ENCODE measurements at places on chromosomes 6 and 20.

GRCh38 chr6:122214605-122215318, 184.7 kb upstream of the HSF2 start:
- no peak for DNase-seq

DNA sequence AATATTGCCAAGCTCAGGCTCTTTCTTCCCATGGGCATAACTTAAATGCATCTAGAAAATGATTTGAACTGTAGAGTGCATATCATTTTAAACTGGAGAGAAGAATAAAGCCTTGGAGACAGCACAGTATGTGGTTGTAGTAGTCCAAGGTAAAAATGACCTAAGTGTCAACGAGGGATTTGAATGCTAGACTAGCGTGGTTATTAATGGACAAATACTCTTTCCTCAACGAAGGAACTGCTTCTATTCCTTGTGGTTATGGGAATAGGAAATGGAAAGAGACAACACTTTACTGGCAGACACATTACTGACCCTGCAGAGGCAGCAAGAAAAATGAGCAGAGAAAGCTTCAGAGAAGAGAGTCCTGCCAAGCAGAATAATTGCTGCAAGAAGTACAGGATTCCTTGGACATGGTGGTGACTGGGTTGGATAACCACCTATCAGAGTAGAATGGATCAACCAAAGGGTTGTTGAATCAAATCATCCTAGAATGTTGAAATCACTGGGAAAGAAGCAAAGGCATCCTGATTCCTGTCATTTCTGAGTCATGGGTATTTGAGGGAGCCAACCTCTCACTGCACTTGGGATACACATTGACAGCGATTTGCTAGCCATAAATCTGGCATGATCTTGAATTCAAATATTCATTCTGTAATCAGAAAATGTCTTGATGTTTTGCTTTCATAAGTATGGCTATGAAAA, 258.1 kb upstream of the EPHA7 start:
- DNase-seq = no peak

- no peak for DNase-seq
Observed at GRCh38 chr20:50477239-50477872, 32.8 kb upstream of the PTPN1 start.

DNA sequence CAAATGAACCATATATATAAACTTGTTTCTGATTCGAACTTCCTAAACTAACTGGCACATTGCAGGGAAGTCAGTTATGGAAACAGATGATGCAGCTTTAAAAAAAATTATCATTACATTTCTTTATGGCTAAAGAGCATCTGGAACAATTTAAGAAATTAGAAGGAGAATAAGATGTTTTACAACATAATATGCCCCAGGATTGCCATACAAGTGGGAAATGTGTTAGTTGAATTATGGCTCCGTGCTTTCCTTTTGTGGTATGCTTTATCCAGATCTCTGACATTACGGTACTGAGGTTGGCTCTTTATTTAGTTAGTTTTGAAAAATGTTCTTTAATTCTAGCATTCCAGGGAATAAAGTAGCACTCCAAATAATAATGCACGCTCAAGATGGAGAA, 343.0 kb upstream of the ZFP64 start:
- DNase-seq = no peak

GRCh38 chr20:2521369-2522305, 12.9 kb upstream of the ZNF343 start:
- peak; percentile 45 for DNase-seq

- DNase-seq = no peak
Observed at GRCh38 chr6:15977050-15977449, 151.8 kb upstream of the MYLIP start.

DNA sequence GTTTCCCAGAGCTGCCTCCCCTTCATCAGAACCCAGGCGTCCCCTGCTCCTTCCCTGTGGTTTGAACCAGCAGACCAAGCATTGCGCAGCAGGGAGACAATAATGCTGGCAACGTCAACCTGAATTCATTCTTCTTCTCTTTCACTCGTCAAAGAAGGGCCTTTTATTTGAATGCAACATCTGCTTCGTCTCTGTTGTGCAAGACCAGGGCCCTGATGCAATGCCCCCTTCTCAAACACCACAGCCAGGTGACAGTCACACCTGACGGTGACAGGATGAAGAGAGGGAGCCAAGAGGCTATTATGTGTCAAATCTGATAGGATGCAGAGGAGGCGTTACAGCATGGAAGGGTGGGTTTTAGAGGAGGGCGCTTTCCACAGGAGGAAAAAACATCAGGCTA, 8.0 kb downstream of the INSM1 start:
- no peak for DNase-seq

DNA sequence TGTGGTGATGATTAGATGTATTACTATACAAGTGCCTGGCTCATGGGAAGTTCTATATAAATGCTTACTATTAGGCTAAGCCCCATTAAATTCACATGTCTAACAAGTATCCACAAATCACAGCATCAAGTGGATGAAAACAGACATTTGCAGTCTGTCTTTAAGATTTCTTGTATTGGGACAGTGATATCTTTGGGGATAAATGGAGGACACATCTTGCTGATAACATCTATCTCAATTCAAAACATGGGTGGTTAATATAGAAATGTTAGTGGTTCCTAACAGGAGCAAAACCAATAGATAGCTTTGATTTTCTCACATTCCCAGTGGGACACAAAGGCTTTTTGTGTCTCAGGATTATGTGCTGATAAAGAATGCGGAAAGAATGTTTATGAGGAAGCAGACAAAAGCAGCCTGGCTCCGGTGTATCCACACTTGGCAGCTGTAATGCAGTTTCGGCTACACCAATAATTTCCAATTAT, 29.3 kb downstream of the PTPRK start:
- DNase-seq = no peak

- DNase-seq = no peak
Observed at GRCh38 chr6:10000551-10000950, 414.3 kb downstream of the TFAP2A start.

DNA sequence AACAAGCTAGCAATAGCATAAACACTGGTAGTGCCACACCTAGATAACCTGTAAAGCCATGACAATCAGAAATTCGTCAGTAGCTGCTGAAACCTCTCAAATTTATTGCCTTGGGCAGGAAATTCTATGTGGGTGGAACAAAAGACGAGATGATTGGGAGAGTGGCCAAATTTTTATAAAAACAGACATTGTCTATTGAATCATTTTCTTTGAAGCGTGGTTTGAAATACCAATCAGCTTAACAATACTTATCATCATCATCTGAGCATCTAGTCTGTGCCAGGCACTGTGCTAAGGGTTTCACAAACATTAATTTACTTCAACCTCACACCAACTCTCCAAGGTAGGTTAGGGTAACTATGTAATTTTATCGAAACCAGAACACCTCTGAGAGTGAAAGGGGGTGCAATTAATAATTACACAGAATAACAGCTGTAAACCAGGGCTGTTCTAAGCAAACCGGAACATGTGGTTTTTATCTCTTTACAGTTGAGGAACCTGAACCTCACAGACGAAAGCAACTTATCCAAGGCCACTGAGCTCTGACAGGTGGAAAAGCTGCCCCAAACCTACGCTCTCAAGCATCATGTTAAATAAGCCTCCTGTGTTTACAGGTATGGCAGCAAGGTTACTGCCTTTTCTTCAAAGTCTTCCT, 43.4 kb downstream of the NHSL1 start:
- no peak for DNase-seq

DNA sequence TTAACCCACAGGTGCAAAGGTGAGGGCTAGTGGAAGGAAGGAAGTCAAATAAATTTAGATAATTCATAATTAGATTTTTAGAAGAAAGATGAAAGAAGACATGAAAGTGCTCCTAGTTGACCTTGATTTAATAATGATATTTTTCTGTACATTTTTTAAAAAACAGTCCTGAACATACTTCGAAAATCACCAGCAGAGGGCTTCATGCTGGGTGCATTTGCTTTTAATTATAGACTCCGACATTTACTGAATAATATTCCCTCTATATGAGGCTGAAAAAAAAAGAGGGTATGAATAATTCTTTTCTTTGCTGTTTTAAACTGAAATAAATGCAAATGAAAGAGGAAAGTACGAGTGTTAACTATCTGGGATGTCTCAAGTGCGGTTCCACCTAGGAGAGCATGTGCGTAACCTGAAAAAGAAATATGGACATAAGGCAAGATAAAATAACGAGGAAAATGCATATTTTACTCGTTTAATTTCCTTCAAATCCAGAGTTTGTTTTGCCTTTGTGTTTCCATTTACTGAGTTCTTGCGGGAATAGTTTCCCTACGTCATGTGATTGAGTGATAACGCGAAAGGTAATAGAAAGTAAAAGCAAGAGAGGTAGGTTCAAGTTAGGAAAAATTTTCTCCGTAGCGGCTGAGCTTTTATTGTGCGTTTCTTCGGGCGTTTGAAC, 3.1 kb upstream of the TFAP2B start:
- DNase-seq = no peak

DNA sequence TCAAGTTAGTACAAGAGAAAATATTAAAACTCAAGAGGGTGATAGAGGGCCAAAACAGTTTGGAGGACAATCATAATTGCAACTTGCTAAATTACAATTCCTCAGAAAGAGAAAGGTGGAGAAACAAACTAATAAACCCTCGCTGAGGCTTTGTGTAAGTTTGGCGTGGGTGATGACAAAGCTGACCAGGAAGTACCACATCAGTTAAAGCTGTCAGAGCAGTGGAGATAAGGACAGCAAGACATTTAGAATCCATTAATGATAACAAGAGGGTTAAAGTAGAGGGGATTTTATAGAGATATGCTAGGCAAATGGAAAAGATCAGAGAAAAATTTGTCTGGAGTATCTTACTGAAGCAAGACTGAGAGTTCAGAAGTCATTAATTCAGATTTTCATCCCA, 334.4 kb downstream of the TFAP2B start:
- no peak for DNase-seq

DNA sequence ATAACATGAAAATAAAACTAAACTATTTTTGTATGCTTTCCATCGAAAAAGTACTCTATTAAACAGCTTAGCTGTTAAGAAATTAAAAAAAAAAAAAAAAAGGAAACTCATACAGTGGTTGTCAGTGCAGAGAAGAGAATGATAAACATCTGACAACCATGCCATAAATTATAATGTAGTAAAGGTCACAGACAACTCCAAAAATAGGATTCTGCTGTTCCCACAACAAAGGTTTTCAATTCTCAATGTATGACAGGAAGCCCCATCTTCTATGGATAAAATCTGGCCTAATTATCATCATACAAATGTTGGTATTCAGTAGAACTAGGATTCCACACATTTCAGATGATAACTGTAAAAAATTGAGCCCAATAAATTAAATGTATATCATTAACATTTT, 5.0 kb downstream of the PLN start:
- DNase-seq = no peak

- no peak for DNase-seq
Observed at GRCh38 chr6:158049055-158050028, 67.7 kb downstream of the SYNJ2 start.

DNA sequence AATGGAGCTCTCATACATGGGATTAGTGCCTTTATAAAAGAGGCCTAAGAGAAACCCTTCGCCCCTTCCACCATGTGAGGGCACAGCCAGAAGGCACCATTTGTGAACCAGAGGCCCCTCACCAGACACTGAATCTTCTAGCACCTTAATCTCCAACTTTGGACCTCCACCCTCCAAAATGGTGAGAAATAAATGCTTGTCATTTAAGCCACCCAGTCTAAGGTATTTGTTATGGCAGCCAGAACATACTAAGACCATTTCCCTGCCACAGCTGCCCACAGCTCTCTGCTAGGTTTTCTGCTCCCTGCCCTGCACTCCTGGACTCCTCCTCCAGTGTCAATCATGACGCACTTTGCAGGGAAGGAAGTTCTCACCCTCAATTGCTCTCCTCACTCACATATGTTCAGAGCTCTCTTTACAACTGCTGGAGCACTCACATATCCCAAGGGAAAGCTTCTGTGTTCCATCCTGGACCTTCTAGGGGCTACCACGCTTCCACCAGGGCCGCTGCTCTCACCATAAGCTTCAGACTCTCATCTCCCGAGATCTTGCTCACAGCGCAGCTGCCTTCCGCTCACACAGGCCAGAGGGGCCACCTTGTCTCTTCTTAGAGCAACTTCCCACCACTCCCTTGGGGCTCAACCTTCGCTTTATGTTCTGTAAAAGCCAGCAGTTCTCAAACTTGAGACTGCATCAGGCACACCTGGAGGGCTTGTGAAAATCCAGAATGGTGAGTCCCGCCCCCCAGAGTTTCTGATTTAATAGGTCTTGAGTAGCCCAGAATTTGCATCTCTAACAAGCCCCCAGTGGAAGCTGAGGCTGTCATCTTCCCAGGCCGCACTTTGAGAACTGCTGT, 1.6 kb upstream of the LY86 start:
- DNase-seq = no peak
